ENCODE measurements at places on chromosomes 13 and 19.

DNA sequence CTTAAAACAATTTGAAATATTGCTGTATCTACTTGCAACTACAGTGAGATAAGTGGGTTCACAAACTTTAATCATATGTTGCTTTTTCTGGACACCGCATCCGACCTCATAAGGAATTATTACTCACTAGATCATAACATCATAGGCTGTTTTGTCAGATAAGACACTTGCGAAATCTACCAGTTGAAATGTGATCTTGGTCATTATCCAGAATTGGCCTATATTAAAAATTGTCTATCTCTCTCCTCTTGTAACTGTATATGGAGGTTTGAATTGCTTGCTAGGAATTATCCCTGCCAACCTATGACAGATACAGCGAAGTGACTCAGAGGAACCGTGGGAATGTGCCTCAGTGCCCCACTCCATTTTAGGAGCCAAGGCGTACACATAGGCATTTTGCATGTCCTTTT lies 117.0 kb upstream of the POSTN start:
- no peak for DNase-seq

DNA sequence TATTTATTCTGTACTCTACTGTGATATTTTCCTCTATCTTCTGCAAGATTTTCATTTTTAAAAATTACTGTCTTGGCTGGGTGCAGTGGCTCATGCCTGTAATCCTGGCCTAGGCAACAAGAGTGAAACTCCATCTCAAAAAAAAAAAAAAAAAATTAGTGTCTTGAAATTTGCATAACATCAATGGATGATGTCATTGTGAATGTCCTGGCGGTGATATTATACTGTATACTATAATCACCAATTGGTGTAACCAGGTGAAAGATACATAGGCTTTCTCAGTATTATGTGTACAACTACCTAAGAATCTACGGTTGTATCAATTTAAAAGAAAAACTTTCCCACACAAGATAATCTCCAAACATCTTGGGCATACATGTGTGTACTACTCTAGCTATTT lies 15.2 kb downstream of the ZNF331 start:
- no peak for DNase-seq

GRCh38 chr19:40995355-40995754 lies 4.3 kb downstream of the CYP2B6 start:
- DNase-seq: no peak

GRCh38 chr19:34149873-34150272 lies 22.4 kb upstream of the LSM14A start:
- no peak for DNase-seq

- DNase-seq: no peak
Observed at GRCh38 chr19:19461306-19461670, 54.1 kb downstream of the TSSK6 start.

DNA sequence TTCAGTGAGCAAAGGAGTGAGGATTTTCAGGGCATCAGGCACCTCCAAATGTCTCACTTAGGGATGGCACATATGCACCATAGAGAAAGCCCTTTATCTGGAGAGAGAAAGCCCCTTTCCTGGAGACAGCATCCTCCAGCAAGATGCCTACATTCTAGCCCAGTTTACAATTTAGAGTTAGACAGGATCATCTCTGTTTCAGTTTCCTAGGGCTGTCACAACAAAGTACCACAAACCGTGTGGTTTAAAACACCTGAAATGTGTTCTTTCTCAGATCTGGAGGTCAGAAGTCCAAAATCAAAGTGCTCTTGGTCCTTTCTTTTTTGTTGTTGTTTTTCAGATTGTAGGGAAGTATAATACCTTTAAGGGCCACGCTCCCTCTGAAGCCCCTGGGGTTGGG lies 61.8 kb downstream of the MBNL2 start:
- DNase-seq: no peak

DNA sequence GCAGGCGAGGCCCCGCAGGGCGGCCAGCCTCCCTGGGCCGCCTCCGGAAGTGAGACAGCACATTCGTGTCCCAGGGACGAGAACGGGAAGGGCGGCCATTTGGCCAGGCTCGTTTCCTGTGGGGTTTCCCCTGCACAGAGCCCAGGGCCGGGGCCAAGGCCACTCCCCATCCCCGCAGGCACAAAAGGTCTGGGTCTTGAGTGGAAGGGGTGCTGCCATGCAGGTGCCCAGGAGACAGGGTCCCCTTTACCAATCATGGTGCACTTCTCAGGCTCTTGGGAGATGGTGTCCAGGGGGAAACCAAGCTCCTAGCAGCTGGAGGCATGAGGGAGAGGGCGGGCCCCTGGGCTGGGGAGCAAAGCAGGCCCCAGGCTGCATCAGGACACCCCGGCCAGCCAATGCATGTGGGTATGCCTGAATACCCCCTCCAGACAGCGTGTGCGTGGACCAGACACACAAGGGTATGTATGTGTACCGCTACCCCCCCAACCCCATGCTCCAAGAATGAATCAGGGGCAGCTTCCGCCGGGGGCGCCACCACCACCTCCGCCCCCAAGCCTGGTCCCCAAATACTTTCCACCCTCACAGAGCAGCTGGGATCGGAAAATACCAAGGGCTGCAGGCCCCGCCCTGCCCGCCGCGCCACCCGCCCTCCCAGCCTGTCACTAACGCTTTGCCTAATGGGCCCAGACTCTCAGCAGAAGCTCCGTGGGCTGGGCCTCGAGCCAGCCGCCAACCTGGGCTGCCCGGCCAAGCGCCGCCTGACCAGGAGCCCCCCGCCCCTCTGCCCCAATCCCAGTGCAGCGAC lies 37.6 kb upstream of the NANOS3 start:
- peak; percentile 76 for DNase-seq

DNA sequence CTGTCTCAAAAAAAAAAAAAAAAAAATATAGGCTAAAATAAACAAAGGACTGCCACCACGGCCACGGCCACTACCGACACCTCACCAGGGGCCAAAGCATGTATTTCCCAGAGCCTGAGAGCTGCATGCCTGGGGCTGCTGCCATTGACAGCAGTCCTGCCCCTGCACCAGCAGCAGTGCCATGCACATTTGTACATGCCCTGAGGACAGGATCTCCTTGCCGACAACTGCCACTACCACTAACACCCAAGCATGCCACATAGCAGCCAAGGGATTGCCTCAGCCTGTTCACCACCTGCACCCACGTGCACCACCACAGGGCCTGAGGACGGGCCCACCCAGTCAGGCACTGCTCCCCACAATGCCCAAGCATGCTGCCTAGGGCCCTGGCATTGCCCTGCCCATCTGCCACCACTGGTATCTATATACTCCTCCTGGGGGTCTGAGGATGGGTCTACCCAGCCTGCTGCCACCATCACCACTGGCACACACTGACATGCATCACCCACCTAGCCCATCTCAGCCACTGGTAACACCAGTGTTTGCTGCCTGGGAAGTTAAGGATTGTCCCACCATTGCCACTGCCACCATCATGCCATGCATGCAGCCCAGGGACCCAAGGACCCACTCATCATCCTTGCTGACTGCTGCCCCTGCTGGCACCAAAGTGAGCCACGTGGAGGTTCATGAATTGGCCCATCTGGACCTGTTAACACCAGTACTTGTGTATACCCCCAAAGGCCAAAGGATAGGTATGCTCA lies 10.6 kb upstream of the NUP62 start:
- DNase-seq: no peak

DNA sequence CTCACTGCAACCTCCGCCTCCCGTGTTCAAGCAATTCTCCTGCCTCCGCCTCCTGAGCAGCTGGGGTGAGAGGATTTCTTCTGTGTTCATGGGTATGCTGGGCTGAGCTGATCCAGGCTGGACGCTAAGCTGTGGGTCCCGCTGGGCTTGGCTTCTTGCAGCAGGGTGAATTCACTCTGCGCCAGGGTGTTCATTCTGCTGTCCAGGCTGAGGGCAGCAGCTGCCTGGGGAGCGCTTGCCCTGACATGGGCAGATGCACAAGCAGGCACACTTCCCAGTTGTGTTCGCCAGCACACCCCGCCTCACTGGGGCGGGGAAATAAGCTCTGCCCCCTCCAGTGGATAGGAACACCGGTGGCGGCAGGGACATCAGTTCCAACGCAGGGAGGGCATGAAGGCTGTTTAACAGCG lies 7.3 kb upstream of the INAFM1 start:
- no peak for DNase-seq

DNA sequence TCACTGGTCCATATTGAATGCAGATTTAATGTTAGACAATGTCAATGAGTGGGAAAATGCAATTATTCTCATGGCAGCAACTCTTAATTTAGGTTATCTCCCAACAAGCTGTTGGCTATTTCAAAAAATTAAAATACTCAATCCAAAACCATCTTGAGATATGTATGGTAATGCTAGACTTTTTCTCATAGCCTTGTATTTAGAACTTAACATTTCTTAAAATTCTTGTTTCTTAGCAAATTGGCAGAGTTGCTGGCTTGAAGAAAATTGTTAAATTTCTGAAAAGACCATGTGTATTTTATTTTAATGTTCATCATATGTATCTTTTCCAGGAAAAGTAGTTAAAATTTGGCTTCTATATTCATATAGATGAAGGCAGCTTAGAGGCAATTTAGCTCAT lies 1355.1 kb downstream of the PCDH9 start:
- no peak for DNase-seq

DNA sequence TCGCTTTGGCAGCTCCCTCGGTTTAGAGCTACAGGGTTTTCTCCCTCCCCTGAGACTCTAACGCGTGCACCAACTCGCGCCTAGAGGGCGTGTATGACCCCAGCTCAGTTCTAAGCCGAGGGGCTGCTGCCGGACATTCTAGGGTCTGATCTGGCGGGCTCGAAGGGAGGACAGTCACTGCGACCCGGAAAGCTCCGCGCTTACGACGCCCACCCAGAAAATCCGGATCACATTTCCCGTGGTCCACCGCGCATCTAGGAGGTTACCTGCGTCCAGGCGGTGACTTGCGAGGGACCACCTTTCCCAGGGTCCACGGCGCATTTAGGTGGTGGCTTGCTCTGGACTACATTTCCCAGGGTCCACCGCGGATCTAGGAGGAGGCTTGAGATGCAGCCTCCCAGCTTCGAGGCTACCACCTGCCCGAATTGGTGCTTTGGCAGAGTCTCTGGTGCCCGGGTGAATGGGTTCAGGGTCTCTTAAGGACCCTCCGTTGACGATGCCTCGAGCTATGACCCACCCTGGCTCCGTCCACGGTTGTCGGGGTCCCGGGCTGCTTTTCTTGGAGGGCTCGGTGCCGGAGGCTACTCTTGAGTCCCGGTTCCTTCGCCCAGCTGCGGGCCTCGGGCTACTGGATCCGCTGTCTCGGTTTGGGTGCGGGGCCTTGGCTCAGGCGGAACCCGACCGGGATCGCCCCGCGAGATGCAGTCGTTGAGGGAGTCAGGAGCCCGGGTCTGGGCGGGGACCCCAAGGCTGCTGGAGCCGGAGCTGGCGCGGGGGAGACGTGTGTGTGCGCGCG lies 30.5 kb downstream of the ZNF146 start:
- no peak for DNase-seq

DNA sequence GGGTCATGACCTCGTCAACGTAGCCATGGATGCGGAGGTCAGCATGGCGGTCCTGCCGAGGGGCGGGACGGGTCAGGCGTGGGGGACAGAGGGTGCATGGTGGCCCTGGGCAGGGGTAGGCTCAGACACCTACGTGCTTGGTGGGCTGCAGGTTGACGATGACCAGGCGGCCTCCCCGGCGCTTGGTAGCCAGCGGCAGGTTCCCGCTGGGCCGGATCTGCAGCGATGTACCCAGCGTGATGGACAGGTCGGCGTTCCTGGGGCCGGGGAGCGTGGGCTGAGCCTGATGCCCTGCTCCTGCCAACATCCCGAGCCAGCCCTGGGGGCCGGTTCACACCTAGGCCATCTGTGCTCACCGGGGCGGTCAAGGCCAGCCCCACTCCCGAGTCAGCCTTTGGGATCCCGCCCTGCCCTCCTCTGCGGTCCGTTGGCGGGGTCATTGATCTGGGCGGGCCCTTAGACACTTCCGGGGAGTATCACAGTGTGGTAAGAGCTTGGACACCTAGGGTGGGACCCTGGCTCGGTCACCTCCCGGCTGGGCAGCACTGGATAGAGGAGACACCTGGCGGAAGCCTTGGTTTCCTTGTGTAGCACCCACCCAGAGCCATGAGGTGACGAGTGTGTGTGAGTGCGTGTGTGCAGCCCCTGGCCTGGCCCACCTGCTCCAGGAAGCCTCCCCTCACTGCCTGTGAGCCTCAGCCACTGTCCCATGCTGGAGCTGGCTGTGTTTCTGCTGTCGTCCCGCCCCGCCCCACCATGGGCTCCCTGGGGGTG lies 7.3 kb downstream of the SIRT6 start:
- DNase-seq: no peak

DNA sequence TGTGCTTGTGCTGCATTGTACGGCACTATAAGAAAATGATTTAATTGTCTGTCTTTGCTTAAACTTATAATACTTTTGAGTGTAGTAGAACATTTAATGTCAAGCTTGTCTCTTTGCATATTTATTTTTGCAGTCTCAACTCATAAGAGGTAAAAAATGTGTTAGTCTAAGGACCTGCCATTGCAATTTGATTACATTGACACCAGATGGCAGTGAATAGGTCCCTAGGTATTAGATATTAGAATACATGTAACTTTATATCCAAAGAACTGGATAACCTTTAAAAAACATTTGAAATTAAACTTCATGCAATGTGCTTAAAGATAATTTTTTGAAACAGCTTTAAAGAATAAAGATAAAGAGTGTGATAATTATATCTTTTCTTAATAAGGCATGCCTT lies 1421.3 kb downstream of the OLFM4 start:
- no peak for DNase-seq

DNA sequence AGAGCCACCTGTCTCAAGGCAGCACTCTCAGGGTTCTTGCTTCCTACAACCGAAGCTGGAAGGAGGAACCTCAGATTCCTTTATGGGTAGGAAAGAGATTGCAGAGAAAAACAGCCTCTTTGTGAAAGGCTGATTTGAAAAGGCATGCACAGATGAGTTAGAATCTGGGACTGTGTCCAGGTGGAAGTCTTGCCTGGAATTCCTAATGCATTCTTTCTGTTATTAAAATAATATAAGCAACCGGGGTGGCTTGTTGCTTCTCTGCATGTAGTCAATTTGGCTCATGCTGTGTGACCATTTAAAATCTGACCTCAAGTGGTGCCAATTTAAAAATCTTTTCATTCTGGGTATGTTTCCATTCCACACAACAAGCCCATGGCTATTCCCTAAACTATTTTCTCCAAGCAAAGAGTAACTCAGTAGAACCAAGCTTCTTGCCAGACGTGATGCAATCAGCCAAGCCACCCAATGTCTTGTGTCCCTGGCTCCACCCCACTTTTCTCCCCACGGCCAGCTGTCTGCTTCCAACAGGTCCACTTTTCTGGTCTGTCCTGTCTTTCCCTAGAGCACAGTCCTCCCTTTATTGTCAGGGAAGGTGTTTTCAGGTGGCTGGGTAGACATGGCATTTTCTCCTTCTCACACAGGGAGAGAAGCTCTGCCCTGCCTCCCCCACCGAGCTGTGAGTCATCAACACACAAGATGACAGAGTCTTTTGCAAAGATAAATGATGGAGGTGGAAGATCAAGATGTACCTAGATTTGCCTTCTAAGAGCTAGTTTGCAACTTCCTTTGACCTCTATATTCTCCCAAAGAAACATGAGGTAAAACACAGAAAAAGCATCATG lies 394.3 kb downstream of the FOXO1 start:
- DNase-seq: no peak

DNA sequence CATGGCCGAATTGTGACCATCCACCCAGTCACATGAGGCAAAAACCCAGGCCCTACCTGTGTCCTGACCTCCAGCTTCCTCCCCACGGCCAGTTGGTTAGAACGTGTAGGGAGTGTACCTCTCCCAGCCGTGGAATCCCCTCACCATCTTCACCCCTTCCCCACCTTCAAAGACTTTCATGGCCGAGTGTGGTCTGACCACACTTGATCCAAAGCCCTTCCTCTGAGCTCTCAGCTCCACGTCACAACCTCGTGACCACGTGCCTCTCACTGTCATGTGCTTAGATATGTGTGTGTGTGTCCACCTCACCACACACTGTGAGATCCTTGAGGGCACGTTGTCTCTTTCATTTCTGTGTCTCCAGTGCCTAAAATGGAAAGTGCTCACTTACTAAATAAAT lies 48.6 kb upstream of the UBE2L5 start:
- no peak for DNase-seq
